CD4-positive, alpha-beta T cell (primary cell): ENCODE measurements at places on chromosomes 5 and 9. TPM values are rescaled to one million over a fixed set of nuclear protein-coding genes. Genes with fewer than 3 reads are reported as not detected.

DNA sequence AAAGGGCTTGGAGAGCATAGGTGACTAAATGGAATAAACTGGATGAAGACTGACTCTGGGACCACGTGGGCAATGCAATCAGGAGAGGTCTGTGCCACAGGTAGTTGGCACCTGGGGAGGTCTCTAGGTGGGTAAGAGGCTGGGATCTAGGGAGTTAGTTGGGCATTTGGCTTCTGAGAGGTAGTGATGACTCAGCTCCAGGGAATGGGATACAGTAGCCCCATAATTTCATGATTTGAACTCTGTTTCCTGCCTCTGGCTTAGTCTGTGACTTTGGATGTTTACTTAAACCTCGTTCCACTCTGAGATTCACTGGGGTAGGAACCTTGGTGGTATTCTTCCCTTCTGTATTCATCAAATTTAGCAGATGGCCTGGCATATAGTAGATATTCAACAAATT lies 240.8 kb downstream of the KIF4B start:
- no peak overlapping the region for H3K4me3 ChIP-seq
- H3K36me3 ChIP-seq = no peaks in the 10 kb centered on the region
- no peaks in the 10 kb centered on the region for H3K27me3 ChIP-seq

- H3K36me3 ChIP-seq = no peaks in the 10 kb centered on the region
- H3K4me3 ChIP-seq = no peak overlapping the region
- no peak overlapping the region for H3K27ac ChIP-seq
- peaks cover 9% of the 10 kb centered on the region for H3K4me1 ChIP-seq
Observed at GRCh38 chr9:98971168-98971914, 27.6 kb downstream of the COL15A1 start.

DNA sequence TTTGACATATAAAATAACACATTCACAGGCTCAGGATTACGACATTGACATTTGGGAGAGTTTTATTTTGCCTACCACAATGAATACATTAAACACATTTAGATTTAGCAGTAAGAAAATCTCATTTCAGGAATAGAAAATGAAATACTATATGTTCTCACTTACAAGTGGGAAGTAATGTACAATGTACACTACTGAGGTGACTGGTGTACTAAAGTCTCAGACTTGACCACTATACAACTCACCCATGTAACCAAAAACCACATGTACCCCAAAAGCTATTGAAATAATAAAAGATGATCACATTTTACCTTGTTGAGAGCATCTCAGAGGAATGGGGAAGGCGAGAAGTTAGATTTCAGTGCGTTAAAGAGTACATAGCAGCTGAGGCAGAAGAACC lies 1202.4 kb upstream of the SEMA6A start:
- no peaks in the 10 kb centered on the region for H3K4me1 ChIP-seq
- no peak for DNase-seq
- no peak overlapping the region for H3K4me3 ChIP-seq
- no peak overlapping the region for H3K27ac ChIP-seq

GRCh38 chr5:133017964-133018363 lies 8.4 kb downstream of the ZCCHC10 start:
- DNase-seq = no peak
- peaks cover 36% of the 10 kb centered on the region for H3K36me3 ChIP-seq
- no peak overlapping the region for H3K27ac ChIP-seq

DNA sequence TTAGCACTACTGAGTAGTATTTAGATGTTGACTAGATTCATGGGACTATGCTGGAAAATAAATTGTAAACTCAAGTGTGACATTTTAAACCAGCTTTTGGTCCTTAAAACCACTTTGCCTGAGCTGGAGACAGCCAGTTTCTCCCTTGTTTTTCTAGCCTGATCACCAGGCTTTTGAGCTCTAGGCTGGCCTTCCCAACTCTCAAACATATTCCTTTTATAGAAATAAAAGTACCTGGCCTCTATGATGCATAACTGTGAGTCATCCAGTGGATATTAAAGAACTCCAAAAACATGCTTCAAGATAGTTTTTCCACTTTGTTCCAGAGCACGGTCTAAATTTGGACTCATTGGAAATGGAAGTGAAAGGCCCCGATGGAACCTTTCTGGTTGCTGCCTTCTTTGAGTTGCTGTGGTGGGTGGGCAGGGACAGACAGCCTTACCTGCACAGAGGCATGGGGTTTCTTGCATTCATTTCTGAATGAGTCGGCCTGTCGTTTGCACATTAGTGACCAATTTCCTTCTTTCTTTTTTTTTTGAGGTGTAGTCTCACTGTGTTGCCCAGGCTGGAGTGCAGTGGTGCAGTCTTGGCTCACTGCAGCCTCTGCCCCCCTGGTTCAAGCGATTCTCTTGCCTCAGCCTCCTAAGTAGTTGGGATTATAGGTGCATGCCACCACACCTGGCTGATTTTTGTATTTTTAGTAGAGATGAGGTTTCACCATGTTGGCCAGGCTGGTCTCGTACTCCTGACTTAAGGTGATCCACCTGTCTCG lies 43.1 kb downstream of the TRIO start:
- no peak for DNase-seq
- H3K36me3 ChIP-seq = no peaks in the 10 kb centered on the region
- H3K27me3 ChIP-seq = no peaks in the 10 kb centered on the region
- no peak overlapping the region for H3K4me3 ChIP-seq

TUT7 gene
- total RNA-seq = 53.8 TPM

MED22 gene
- 15.7 TPM for total RNA-seq

TICAM2 gene
- total RNA-seq = 0.30 TPM

VCAN gene
- 6.4 TPM for total RNA-seq
